ENCODE measurements at places on chromosomes 4 and X.

GRCh38 chr4:145420595-145421214 lies 60.9 kb upstream of the SMAD1 start:
- DNase-seq: no peak

DNA sequence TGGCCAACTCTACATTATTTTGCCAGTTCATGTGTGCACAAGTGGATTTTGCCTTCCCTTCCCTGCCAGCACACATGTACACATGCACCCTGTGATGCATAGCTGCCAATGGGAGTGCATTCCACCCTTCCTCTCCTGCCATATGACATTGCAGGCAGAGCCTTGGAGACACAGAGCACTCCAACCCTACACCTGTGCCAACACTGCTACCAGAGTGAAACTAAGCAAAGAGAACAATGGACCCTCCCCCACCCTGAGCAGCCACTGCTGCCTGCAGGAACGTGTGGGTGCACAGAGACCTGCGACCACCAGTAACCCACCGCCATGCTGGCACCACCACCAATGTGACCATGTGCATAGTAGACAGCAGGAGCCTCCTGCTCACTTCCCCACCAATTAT lies 78.4 kb downstream of the ITM2A start:
- DNase-seq: no peak

DNA sequence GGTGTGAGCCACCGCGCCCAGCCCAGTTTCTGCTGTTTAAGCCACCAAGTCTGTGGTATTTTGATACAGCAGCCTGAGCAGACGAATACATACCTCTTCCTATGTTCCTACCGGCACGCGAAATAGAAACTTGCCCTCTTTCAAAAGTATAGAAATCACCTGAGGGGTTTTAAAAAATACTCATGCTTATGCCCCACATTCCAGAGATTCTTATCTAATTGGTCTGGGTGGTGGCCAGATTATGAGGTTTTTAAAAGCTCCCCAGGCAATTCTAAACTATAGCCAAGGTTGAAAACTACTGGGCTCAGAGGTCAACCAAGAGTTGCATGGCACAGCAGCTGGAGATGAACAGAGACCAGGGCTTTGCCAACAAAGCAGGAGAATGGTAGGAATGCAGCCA lies 24.9 kb upstream of the HUWE1 start:
- no peak for DNase-seq

DNA sequence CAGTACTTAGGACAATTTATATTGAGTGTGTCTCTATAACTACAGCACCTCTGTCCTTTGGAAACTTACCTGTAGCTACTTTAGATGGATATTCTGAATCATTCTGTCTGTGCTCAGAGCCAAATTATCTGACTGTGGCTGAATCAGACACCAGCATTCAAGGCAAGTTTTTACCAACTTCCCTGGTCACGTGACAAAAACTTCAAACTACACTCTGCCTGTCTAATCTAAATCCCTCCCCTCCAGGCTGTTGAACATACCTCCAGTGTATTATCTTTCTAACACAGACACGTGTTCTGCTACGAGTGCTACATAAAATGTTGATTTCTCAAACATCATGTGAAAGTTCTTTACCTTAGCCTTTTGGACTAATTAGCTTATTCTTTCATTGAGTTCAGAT lies 641.2 kb upstream of the CPEB2 start:
- no peak for DNase-seq

- no peak for DNase-seq
Measured at GRCh38 chrX:120647127-120647526, 17.3 kb upstream of the C1GALT1C1 start.

DNA sequence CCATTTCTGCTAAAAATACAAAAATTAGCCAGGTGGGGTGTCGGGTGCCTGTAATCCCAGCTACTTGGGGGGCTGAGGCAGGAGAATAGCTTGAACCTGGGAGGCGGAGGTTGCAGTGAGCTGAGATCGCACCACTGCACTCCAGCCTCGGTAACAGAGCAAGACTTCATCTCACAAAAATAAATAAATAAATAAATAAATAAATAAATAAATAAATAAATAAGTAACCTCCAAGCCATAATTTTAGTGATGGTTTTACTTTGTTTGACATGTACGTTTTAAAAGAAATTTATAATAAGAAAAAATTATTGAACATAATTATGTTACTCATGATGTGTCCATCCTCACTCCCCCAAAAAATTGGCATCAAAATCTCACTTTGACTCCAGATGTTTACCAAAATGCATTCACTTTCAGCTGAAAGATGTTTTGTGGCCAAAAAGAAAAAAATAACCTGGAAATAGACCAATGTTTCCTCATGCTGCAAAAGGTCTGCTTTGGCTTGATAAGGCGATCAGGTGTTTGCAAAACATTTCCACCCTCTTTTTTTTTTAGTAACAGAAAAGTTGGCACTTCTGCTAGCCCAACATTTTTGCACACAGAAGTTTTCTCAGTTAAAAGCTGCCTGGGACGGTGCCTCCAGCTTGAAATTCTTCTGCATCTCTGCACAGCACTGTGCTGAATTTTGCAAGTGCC lies 42.2 kb upstream of the DHRSX start:
- no peak for DNase-seq

- DNase-seq: no peak
Measured at GRCh38 chrX:38347136-38347535, 5.3 kb upstream of the OTC start.

GRCh38 chrX:55867181-55867651 lies 149.7 kb downstream of the RRAGB start:
- DNase-seq: no peak

- DNase-seq: no peak
Measured at GRCh38 chrX:37684973-37685372, 618 bp upstream of the XK start.

GRCh38 chr4:8594097-8595038 lies 1.8 kb downstream of the CPZ start:
- peak; percentile 47 for DNase-seq

GRCh38 chrX:121258545-121258944 lies 211.1 kb downstream of the GLUD2 start:
- DNase-seq: no peak

DNA sequence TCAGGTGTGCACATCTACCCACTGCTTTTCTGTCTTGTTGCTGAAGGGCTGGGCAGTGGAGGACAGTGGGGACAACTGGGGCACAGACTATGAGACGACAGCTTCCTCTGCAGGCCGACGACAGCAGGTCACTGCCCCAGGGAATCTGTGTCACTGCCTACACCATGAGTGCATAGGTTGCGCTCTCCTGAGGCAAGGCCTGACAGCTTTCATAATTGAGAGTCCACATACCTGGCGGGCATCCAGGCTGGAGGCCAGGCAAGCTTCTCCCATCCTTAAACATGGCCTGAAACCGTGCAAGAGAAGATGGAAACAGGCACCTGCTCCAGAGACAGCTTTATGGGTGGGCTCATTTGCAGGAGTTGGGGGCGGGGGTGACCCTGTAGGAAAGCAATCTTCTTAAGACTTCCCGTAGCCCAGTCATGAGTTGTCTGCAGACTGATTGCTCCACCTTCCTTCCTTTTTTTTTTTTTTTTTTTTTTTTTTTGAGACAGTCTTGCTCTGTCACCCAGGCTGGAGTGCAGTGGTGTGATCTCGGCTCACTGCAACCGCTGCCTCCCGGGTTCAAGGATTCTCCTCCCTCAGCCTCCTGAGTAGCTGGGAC lies 2.9 kb downstream of the ANOS1 start:
- no peak for DNase-seq

- no peak for DNase-seq
Measured at GRCh38 chrX:50913520-50913919, 3.0 kb downstream of the BMP15 start.

GRCh38 chr4:85446141-85446861 lies 28.6 kb upstream of the ARHGAP24 start:
- DNase-seq: no peak

DNA sequence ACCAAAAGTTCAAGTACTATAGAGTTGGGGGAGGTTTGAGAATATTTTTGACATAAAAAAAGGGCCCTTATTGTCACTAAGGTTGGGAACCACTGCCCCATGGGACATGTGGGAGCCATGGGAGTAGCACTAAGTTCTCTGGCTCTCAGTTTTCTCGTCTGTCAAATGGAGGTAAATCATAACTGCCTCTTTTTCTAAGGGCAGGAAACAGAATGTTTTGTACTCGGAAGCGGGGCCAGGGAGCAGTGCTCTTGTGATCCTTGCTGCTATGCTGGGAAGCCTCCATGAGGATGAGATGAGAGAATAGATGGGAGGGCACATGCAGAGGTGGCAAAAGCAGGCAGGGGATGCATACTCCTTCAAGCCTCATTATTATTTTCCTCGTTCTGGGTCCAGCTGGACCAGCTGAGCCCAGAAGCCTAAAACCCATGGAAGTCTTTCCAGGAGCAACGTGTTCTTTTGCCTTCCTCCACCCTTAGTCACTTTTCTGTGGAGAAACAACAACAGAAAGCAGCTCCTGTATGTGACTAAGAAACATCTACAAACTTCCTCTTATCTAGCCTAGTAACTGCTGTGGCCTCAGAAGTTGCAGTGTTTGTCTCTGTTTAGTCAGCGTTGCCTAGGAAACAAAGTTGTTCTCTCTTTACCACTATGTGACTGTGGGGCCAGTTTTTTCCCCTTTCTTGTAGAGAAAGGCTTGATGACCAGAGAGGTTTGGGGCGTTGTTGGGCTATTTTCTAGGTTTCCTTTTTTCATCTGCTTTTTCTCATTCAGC lies 64.8 kb downstream of the TSC22D3 start:
- DNase-seq: peak; percentile 46

GRCh38 chr4:129113919-129114318 lies 18.0 kb downstream of the C4orf33 start:
- no peak for DNase-seq

- DNase-seq: no peak
Measured at GRCh38 chr4:82787342-82787741, 11.3 kb downstream of the SCD5 start.

- DNase-seq: no peak
Measured at GRCh38 chrX:11562570-11562969, 103.2 kb downstream of the ARHGAP6 start.

DNA sequence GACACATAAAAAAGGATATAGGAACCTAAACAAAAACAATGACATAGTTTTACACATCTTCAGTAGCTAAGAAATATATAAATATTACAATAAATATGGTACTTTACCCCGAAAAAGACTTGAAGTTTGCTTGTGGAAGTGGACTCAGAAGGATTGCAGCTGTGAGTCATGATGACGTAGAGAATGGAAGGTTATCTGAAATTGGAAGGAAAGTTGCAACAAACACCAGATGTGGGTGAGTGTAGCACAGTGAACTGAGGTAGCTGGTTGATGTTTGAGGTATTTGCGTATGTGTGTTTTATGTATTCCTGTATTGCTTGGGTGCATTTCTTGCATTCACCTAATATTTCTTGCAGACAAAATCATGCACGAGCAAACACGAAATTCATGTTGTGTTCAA lies 113.0 kb downstream of the ARX start:
- no peak for DNase-seq

DNA sequence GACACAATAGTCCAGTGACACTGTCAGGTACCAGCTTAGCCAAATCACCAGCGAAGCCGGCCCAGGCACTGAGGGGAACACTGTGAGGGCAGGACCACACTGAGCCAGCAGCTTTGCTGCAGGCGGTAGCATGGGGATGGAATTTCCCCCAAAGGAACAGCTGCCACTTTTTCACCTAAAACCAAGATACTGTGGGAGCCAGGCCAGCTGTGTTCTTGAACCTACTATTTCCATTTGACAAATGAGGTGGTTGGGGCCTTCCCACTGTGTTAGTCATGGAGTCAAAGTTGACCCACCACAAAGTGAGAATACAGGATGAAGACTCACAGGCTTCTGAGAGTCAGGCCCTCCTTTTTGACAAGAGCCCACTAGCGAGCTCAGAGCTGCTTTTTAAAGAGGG lies 70.7 kb upstream of the SH3RF1 start:
- no peak for DNase-seq

DNA sequence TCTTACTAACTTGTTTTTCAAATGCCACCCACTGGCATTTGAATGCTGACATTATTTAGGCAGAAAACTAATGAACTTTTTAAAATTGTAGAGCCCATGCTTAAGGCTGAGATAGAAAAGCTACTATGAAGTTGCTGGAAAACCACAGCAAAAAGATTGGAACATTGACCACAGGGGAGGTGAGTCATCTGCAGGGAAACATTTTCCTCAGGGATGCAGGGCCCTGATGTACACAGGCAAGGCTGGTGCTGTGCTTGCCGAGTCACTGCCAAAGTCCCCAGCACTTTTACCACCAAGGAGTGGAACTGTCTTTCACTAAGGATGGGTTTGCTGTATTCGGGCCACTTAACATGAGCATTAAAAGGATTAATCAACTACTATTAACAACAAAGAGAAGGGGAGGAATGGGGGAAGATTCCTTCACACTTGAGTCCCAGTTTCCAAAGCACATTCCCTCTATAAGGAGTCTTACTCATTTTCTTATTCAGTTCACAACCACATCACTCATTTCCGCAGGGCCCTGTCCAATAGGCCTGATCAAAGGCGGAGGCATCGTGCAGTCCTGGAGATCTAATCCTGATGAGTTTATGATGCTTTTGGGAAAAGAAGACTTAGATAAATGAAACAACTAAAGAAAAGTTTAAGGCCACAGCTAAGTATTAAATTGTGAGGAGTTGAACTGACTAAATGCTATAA lies 202.9 kb upstream of the NPY2R start:
- DNase-seq: no peak

DNA sequence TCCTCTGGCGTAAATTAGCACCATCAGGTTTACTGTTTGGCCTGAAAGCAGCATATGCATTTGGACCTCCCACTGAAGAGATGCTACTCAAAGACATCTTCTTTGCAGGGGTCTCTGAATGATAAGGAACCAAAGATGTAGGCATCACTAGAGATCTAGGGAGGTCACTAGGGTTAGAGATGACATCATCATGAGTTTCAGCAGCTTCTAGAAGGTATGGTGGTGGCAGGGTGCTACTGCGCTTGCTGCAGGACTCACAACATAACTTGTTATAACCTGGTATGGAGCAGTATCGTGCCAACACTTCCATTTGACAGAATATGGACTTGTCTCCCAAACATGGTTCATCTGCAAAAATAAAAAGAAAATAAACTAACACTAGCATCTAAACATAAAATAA lies 251.6 kb downstream of the NPFFR2 start:
- DNase-seq: no peak

GRCh38 chr4:15006416-15007024 lies 4.2 kb downstream of the CPEB2 start:
- no peak for DNase-seq

DNA sequence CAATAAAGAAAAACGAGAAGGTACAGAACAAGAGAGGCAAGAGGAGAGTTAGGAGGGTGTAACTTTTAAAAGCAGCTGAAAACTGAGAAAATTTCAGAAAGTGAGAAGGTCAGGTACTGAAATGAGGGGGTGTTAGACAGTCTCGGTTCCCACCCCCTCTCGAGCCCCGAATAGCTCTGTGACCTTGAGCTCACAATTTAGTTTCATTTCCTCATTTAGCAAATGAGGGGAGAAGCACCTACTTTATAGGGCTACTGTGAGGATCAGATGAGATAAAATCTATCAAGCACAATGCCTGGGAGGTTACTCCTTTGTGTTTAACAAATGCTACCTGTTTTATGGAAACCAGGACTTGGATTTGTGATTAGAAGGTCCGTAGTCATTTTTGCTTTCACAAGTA lies 4.9 kb downstream of the UGT8 start:
- no peak for DNase-seq
